Fibroblast of skin of scalp (primary cell): ENCODE measurements at places on chromosomes 7 and 10.
A peak's percentile ranks its signal among the peaks of the same experiment; 100 is the strongest.

GRCh38 chr7:85464042-85464651 is 277.3 kb upstream of the SEMA3D start:
- peak; percentile 23 for DNase-seq

DNA sequence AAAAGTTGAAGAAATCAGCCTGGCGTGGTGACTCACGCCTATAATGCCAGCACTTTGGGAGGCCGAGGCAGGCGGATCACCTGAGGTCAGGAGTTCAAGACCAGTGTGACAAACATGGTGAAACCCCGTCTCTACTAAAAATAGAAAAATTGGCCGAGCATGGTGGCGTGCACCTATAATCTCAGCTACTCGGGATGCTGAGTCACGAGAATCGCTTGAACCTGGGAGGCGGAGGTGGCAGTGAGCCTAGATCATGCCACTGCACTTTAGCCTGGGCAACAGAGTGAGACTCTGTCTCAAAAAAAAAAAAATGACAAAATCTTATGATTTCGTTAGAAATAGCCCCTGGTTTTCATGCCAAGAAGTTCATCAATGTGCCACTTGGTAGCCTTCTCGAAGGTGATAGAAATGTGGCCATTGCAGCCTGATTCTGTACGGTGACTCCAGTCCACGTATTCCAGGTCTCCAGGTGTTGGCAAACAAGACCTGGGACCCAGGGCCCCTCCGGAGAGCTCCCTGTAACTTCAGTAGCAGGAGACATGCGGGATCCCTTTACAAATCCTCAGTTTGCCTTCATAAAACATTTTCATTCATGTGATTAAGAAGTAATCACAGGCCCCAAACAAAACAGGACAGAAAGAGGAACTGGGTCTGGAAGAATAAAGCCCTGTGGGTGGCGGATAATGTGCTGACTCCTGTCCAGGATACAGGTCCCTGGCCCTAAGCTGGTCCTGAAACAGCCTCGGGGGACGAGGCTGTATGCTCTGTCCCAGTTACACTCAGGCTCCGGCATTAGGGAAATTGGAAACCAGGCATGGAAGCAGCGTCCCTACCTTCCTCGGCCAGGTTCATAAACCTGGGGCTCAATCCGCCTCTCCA is 207.3 kb upstream of the SH2B2 start:
- no peak for DNase-seq

DNA sequence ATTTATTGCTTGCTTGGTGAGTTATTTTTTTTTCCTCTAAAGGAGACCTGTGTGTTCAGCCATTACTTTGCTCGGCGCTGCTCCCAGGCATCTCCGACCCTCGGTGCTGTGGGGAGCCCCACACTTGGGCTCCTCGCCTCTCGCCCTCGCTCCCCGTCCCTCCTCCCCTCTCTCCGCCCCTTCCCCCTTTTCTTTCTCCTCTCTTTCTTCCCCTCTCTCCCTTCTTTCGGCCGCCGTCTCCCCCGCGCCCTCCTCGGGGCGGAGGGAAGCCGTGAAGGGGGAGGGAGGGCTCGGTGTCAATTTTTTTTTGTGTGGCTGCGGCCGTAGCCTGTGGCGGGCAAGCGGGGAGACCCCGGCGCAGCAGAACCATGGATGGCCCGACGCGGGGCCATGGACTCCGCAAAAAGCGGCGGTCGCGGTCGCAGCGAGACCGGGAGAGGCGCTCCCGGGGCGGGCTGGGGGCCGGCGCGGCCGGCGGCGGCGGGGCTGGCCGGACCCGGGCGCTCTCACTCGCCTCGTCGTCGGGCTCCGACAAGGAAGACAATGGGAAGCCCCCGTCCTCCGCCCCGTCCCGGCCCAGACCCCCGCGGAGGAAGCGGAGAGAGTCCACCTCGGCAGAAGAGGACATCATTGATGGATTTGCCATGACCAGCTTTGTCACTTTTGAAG is 1.1 kb downstream of the AUTS2 start:
- no peak for DNase-seq

DNA sequence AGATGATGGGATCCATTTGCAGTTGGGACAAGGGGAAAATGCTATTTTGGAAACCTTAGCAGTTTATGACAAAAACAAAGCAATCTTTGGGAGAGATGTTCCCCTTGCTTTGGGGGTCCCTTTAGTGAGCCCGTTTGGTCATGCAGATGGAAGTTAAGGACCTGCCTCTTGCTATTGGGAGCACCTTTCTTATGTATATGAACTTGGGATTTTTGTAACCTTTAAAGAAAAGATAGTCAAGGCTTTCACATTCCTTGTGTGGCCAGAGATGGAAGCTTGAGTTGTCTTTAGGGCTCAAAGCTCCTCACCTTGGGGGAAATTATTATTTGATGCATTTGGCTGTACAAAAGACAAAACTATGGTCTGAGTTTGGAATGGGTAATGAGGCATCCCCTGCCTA is 179.0 kb upstream of the PLPP4 start:
- DNase-seq: no peak

GRCh38 chr7:131489196-131489595 is 67.2 kb downstream of the PODXL start:
- DNase-seq: no peak

DNA sequence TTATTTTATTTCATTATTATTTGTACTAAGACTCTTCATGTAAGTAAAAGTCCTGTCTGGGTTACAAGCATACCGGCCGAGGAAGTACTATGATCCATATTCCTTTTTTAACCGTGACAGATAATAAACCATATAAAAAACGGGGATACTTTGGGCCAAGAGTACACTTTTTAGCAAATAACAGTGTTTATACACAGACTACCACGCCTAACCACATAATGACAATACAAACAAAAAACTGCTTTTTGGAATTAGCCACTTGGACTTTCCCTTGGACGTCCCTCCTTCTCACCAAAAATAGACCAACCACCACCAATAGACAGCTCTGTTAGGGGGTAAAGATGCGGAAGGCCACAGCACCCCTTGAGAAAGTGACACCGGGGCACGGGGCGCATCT is 800 bp downstream of the MINDY3 start:
- no peak for DNase-seq

DNA sequence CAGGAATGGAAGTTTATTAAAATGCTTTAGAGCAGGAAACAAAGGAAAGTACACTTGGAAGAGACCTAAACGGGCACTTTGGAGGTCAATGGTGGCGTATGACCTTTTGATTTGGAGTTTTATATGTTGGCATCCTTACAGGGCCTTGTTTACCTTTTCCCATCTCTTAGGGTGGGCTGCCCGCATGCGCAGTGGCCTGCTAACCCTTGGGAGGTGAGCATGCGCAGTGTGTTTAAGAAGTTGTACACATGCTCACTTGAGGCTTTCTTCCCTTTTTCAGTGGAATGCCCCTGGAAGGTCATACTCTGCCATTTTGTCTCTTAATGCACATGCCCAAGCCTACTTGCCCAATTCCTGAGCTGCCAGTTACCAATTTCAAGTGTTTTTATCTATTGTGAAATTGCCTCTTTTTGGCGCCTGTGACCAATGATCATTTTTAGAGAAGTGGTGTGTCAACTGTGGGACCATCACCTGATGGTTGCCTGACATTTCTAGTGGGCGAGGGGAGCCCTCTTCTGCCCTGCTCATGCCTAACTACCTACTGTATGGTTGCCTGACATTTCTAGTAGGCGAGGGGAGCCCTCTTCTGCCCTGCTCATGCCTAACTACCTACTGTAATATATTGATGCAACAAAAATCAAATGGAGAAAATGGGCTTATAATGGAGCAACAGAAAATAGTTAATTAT is 138.0 kb downstream of the PPP1R9A start:
- peak; percentile 53 for DNase-seq

DNA sequence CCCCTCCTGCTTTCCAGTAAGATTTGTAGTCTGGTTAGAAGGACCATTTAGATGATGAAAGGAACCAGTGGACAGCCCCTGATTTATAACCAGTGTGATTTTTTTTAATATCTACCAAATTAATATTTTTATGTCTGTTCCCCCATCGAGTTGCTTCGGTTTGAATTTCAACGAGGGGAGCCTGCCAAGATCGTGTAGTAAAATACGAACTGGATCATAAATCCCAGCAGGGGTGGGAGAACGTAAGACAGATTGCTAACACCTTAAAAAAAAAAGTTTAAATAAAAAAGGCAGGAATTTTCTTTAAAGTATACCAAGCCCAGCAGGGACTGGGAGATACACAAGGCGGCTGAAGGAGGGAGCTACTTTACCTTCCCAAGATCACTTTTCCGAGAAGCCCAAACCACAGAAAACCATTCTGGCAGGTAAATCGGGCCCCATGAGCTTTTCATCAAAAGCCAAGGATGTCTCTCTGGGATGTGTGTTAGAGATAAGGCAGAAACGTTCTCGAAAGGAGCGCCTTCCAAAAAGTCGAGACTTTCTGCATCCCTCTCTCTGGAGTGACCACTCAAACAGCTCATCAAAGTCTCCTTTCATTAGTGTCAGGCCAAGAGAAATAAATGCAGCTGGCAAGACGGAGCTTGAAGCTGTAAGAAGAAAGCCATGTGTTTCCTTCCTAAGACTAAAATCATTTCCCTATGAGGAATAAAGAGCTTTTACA is 270.5 kb upstream of the NFE2L3 start:
- DNase-seq: no peak

- peak; percentile 97 for DNase-seq
Measured at GRCh38 chr7:139915864-139916716, 87.0 kb downstream of the TBXAS1 start.

- no peak for DNase-seq
Measured at GRCh38 chr7:48147078-48147591, 24.1 kb upstream of the ABCA13 start.

- DNase-seq: no peak
Measured at GRCh38 chr10:111784436-111784835, 399.1 kb downstream of the GPAM start.

- DNase-seq: no peak
Measured at GRCh38 chr7:117495308-117495707, 15.5 kb downstream of the CFTR start.

DNA sequence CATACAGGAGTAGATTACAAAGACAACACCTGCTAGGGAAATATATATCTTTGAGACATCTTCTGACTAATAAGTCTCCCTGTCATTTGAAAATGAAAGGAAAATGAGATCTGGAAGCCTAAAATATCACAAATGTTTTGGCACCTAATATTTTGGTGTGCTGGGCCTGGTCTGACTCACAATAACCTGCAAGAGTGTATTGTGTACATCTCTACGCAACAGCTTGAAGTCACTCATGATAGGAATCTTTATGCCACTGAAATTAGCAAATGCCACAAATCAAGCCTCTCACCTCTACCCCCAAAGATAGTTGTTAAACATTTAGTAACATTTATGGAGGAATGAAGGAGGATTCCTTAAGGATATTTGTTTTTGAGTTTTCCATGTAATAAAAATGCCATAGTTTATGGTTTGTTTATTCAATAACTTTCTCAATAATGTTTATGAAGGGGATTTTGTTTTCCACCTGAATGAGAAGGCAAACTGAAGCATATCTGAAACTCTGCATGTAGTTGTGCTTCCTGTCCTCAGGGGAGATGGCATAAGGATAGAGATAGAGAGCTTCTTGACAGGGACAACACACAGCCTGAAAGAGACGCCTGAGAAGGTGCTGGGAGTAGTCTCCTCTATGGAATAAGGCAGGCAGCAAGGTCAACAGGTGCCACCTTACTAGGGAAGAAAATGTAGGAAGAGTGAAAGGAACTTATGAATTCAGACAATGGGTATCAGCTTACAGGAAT is 197.4 kb downstream of the AHR start:
- no peak for DNase-seq

DNA sequence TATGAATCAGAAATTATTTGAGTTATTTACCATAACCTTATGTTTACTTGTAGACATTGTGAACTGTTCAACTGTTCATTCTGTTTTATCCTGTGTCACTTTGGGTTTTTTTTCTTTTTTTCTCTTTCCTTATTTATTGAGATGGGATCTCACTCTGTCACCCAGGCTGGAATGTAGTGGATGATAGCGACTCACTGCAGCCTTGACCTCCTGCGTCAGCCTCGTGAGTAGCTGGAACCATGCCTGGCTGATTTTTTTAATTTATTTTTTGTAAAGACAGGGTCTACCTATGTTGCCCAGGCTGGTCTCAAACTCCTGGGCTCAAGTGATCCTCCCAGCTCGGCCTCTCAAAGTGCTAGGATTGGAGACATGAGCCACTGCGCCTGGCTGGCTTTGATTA is 97.1 kb downstream of the CSTF2T start:
- DNase-seq: peak; percentile 23

DNA sequence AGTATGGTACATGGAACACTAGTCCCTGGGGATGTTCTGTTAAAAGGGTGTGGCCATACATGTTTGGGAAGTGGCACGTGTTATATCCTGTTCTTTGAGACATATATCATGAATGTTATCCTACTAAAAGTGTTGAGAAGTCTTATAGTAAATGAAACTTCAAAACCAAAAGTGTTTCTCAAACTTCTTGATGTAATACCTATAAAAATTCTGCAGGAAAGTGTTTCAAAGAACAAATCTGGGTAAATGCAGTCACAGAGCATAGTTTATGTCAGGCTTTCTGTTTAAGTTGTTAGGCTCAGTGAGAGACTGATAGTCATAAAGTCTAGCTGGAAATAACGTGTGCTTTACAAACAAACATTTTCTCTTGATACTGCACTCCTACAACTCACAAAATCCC is 273.7 kb downstream of the KIF20B start:
- DNase-seq: no peak

GRCh38 chr7:84040355-84040754 is 154.2 kb downstream of the SEMA3A start:
- no peak for DNase-seq

DNA sequence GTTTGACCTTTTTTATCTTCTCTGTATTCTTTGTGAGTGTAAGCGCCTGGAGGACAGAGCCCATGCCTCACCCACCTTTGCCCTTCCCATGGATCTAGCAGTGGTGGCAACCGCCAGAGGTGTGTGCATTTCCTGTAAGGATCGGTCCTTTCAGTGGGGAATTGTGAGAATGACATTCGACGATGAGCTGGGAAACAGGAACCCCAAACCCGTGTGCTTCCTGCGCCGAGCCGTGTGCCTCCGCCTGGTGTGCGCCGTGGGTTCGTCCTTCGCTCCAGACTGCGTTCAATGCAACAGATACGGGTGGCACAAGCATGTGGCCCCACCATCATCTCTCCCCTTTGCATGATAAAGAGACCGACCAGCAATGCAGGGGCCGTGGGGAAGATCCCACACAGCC is 1.7 kb upstream of the DIP2C start:
- DNase-seq: no peak

DNA sequence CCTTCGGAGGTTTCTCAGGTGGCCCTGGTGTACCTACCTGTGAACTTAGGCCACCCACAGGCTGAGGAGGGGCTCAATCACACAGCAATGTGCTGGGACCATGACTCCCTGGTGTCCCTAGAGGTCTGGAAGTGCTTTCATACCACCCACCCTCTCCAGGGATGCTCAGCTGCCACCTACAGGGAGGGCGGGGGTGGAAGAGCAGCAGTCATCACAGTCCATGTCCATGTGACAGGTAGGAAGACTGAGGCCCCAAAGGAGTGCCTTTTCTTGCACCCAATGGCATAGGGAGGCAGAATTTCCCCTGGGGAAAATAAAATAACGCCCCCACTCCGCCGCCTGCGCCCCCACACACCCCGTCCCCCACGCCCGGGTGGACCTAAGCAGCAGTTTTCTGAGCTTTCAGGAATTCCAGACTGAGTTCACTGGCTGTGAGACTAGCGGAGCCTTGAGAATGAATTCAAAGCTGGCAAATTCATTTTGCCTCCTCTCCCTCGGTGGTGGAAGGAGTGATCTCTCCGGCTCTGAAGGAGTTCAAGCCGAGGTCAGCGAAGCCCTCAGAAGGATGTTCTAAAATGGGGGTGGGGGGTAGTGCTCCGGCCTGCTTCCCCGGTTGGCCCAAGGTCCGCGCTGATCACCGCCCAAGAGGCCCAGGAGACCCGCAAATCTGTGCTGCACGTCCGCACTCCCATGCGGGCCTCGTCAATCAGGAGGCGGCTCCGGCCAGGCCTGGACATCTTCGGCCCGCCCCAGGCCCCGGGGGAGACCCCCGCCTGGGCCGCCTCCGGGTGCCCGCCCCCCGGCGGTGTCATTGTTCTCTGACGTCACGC is 2.1 kb upstream of the ZMIZ1 start:
- DNase-seq: peak; percentile 50
